Aortic smooth muscle cell (primary cell): ENCODE measurements at places on chromosomes 11 and 22. TPM values are rescaled to one million over a fixed set of nuclear protein-coding genes. Genes with fewer than 3 reads are reported as not detected.

Gene SSH3
- total RNA-seq, result 8.9 and 11.1 TPM in 2 replicates

Gene GRAMD1B
- total RNA-seq, result 5.0 and 7.9 TPM in 2 replicates

Gene UPB1
- total RNA-seq, result 0.12 and 0.13 TPM in 2 replicates

Gene OR5A1
- total RNA-seq, result not detected in 2 replicates

Gene MMP13
- total RNA-seq, result not detected in 2 replicates

Gene GDPD4
- total RNA-seq, result not detected in 2 replicates

Gene SLC22A8
- total RNA-seq, result not detected in 2 replicates

Gene OR52E8
- not detected in 2 replicates for total RNA-seq

Gene TMEM121B
- under 0.01 TPM in 2 replicates for total RNA-seq

Gene DNAL4
- 14.9 and 15.4 TPM in 2 replicates for total RNA-seq

Gene APOBEC3C
- total RNA-seq, result 8.3 and 12.8 TPM in 2 replicates

Gene CHADL
- total RNA-seq, result 0.66 and 0.81 TPM in 2 replicates

Gene RIMBP3C
- 0.19 and 0.53 TPM in 2 replicates for total RNA-seq

Gene GRIK4
- under 0.01 TPM in 1 of 2 replicates, not detected in the other for total RNA-seq

Gene GGTLC2
- total RNA-seq, result not detected in 2 replicates

Gene CCDC73
- not detected in 2 replicates for total RNA-seq

Gene PNPLA5
- total RNA-seq, result not detected in 2 replicates

Gene CASP1
- total RNA-seq, result 33.2 and 34.4 TPM in 2 replicates

Gene KCTD17
- total RNA-seq, result 22.1 and 30.0 TPM in 2 replicates

Gene OR5B21
- not detected in 2 replicates for total RNA-seq

Gene SYT8
- 0.26 TPM in 1 of 2 replicates, not detected in the other for total RNA-seq

Gene GLYATL2
- total RNA-seq, result 0.40 and 1.2 TPM in 2 replicates

Gene SHISAL1
- 5.7 and 9.4 TPM in 2 replicates for total RNA-seq

Gene APOL4
- total RNA-seq, result 0.13 and 0.37 TPM in 2 replicates

Gene PANX2
- total RNA-seq, result 0.79 and 1.1 TPM in 2 replicates

Gene TRIM64C
- not detected in 2 replicates for total RNA-seq

Gene GDPD5
- 4.0 and 5.5 TPM in 2 replicates for total RNA-seq

Gene PGA3
- total RNA-seq, result 0.25 and 0.79 TPM in 2 replicates

Gene RNF26
- 3.2 and 5.1 TPM in 2 replicates for total RNA-seq

Gene ART5
- not detected in 2 replicates for total RNA-seq

Gene TRIM22
- 69.4 and 128 TPM in 2 replicates for total RNA-seq

Gene DEUP1
- total RNA-seq, result not detected in 2 replicates

Gene LINC01488
- total RNA-seq, result not detected in 2 replicates

Gene LARGE2
- total RNA-seq, result not detected in 2 replicates

Gene MCM5
- 27.5 and 49.9 TPM in 2 replicates for total RNA-seq

Gene SORL1
- 0.66 and 2.0 TPM in 2 replicates for total RNA-seq

Gene IGLL1
- not detected in 2 replicates for total RNA-seq

Gene OR8D1
- total RNA-seq, result not detected in 2 replicates

Gene CHRDL2
- total RNA-seq, result not detected in 2 replicates

Gene SIDT2
- total RNA-seq, result 30.4 and 40.5 TPM in 2 replicates

Gene SLC35F2
- 1.6 TPM in 2 replicates for total RNA-seq

Gene KRTAP5-11
- not detected in 2 replicates for total RNA-seq

Gene CST6
- total RNA-seq, result 3.3 and 7.6 TPM in 2 replicates

Gene TPH1
- under 0.01 and 0.12 TPM in 2 replicates for total RNA-seq

Gene C11orf87
- total RNA-seq, result under 0.01 TPM in 1 of 2 replicates, not detected in the other

Gene MYOD1
- not detected in 2 replicates for total RNA-seq

Gene VEGFB
- total RNA-seq, result 24.6 and 39.0 TPM in 2 replicates

Gene SLC6A5
- not detected in 2 replicates for total RNA-seq

Gene MTMR2
- 35.8 and 43.0 TPM in 2 replicates for total RNA-seq

Gene SCGB1C1
- not detected in 2 replicates for total RNA-seq

Gene TMPRSS5
- total RNA-seq, result under 0.01 and 0.31 TPM in 2 replicates

Gene CCDC90B
- total RNA-seq, result 63.1 and 69.3 TPM in 2 replicates

Gene CDC45
- total RNA-seq, result 11.2 and 23.9 TPM in 2 replicates

Gene METTL15
- total RNA-seq, result 13.2 and 14.0 TPM in 2 replicates
